SHP77 treated with DMSO at 0.1 percent for 48 hours (cell line): ENCODE measurements at places on chromosomes 1 and 21.

GRCh38 chr1:154813300-154813816, 56.7 kb downstream of the KCNN3 start:
- peak; percentile 85 for DNase-seq

DNA sequence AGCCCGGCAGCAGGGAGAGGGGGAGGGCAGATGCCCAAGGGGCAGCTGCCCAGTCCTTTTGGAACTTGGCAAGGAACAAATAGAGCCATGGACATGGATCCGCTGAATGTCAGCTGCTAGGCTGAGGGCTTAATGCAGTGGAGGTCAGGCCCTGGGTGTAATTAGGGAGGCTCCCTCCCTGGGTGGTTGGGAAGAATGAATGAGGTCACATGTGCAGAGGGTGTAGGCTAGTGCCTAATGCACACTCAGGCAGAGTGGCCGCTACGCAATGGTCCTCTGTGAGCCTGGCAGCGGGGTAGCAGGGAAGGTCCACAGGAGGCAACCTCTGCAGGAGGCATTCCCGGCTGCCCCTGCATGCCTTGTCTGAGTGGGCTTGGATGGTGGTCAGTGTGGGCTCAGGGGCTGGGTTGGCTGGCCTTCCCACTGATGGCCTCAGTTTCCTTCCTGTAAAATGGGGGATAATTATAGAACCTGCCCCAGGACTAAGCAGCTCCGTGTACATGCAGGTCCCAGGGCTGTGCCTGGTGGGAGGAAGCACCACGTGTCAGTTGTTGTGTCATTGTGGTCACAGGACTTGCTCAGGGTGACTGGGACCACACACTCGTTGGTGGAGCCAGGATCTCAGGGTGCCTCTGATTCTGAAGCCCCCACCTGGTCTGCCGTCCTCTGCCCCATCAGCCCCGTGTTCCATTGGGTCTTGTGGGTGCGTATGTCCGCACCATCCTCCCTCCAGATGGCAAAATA, 81.6 kb upstream of the ACTL8 start:
- DNase-seq, result no peak

- DNase-seq, result no peak
Observed at GRCh38 chr1:160624464-160624863, 22.4 kb downstream of the SLAMF1 start.

GRCh38 chr1:173195596-173196088, 11.5 kb downstream of the TNFSF4 start:
- no peak for DNase-seq

DNA sequence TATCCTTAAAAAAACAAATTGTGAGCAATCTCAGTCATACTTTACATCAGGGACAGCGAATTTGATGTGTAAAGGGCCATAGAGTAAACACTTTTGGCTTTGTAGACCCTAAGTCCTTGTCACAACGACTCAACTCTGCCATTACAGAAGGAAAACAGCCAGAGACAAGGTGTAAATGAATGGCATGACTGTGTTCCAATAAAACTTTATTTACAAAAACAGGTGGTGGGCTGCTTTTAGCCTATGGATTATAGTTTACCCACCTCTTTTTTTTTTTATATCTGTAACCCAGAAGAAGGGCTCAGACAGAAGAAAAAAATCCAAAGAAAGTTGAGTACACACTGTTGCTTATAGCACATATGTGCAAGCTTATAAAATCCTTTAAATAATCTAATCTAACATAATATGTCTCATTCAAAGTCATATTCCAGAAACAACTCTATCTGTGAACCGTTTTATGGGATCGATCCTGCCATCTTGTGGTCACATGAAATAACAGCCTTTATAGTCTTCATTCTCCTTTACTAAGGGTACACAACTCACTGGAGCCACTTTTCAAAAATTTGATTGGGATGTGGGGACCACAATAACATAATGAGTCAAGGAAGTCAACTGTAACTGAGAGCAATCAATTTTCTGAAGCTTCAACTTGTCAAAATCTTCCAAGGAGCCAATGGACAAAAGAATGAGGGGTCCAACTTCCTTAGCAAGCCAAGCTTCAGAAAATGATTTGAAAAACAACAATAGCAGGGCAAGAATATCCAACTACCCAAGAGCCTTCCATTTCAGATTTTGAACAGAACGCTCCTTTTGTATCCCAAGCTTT, 142.2 kb upstream of the KRTAP19-8 start:
- peak; percentile 16 for DNase-seq

DNA sequence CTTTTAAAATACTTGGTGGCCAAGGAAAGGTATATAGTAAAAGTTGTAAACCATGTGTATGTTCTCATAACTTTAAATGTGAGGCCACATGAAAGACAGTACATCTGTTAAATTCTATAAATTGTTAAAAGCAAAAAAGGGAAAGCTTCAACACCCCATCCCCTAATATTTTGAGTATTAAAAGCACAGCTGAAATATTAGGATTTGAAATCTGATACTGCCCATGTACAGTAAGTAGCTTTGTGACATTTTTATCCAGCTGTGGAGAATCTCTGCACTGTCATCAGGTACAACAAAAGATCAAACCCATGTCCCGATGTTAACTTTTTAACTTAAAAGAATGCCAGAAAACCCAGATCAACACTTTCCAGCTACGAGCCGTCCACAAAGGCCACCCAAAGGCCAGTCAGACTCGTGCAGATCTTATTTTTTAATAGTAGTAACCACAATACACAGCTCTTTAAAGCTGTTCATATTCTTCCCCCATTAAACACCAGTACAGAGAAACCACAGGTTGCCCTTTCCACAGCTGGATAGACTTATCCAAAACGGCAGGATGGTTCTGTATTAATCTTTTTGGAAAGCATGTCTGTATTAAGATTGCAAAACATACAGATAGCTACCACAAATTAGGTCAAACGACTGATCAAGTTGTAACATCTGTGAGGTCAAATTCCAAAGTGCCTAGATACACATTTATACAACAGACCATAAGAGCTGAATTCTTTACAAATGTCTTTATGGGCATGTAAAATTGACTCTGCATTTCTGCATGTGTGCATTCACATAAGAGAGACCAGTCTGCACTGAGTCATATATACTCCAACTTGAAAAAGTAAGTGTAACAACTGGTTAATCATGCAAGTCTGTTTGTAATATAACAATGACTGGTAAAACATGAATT, 5.2 kb downstream of the IRF2BP2 start:
- DNase-seq, result no peak

- no peak for DNase-seq
Observed at GRCh38 chr1:56424744-56425493, 154.4 kb downstream of the PLPP3 start.

- no peak for DNase-seq
Observed at GRCh38 chr21:45577801-45578175, 35.5 kb upstream of the SLC19A1 start.

- DNase-seq, result no peak
Observed at GRCh38 chr1:40363721-40364120, 9.8 kb upstream of the SMAP2 start.

DNA sequence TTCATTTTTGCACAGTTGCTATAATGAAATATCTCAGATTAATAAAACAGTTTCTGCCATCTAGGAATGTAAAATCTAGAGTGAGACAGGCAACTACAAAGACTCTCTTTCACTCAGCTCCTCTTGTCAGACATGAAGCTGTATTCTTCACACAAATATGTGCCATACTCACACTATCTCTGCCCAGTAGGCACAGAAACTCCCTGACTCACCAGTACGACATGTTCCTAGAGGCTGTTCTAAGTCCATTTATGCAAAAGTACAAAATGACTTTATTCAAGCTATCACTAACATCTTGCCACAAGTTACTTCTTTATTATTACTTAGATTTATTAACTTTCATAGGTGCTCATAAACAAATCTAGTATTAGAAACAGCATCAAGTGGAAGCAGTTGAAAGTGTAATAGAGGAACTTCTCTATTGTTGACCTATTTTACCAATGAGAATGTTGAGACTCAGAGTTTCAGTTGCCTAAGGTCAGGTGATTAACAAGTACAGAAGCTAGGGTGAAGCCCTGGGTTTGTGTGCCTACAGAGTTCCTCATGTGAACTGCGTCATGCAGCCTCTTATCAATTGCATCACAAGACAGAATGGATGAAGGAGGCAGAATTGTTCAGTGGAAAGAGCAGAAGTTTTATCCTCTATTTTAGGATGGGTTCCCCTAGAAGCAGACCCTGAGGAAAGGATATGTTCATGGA, 98.9 kb downstream of the RGS2 start:
- DNase-seq, result no peak

DNA sequence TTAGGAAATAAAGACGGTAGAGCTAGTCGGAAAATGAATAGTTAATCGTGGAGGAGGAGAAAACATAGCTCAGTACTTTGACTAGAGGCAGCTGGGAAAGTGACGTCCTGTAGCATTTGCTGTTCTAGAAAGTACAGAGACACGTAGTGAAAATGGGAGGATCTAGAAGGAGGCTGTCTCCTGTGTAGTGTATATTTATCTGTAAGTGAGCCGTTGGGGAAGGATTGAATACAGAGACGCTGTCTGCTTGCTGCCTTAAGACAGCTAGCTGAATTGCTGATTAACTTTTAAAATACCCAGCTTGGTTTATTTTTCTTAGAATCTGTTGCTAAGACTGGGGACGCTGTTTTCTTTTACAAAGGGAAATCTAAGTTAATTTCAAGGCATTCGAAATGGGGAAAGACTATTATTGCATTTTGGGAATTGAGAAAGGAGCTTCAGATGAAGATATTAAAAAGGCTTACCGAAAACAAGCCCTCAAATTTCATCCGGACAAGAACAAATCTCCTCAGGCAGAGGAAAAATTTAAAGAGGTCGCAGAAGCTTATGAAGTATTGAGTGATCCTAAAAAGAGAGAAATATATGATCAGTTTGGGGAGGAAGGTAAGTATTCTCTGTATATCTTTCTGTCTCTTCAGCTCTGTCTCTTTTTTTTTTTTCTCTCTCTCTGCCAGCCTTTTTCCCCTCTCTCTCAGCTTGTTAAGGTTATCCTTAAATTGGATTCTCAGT, at the start of gene DNAJB4:
TSS of gene DNAJB4 (plus strand) at position 221 of the 729 bp plus-strand sequence. CDS start at position 393, 172 bp downstream.
- peak; percentile 91 for DNase-seq

DNA sequence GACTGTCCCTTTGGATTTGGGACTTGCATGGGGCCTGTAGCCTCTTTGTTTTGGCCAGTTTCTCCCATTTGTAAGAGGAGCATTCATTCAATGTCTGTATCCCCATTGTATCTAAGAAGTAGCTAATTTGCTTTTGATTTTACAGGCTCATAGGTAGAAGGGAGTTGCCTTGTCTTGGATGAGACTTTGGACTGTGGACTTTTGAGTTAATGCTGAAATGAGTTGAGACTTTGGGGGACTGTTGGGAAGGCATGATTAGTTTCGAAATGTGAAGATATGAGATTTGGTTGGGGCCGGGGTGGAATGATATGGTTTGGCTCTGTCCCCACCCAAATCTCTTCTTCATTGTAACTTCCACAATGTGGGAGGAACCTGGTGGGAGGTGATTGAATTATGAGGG, 151.7 kb downstream of the PRDM2 start:
- no peak for DNase-seq

DNA sequence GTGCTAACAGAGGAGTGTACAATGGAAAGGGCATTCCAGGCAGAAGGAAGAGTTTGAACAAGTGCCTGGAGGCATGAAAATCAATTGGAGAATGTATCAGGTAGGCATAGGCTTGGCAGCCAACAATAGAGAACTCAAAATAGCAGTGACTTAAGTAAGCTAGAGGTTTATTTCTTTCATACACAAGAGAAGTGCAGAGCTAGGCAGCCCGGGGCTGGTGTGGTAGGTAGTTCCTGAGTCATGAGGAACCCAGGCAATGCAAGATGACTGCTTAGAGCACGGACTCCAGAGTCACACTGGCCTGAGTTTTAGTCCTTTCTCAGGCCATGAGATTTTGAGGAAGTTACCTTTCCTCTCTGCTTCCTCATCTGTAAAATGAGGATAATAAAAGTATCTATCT, 74.8 kb upstream of the LRRN2 start:
- DNase-seq, result no peak

DNA sequence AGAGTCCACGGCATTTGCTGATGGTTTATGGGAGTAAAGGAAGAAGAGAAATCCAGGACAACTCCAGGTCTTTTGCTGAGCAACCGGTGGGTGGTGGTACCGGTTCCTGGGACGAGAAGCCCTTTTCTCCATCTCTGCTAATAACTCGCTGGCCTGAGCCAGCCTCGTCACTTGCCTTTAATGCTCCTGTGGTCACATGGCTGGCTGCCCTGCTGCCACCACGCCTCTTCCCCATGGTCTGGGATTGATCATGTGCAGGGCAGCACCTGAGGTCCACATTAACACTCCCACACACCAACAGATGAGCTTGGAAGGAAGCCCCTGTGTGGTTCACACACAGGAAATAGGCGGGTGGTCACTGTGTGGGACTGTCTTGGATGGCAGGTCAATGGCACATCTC, 10.3 kb upstream of the ETS2 start:
- no peak for DNase-seq

GRCh38 chr21:28482657-28483056, 510.0 kb downstream of the LTN1 start:
- no peak for DNase-seq

DNA sequence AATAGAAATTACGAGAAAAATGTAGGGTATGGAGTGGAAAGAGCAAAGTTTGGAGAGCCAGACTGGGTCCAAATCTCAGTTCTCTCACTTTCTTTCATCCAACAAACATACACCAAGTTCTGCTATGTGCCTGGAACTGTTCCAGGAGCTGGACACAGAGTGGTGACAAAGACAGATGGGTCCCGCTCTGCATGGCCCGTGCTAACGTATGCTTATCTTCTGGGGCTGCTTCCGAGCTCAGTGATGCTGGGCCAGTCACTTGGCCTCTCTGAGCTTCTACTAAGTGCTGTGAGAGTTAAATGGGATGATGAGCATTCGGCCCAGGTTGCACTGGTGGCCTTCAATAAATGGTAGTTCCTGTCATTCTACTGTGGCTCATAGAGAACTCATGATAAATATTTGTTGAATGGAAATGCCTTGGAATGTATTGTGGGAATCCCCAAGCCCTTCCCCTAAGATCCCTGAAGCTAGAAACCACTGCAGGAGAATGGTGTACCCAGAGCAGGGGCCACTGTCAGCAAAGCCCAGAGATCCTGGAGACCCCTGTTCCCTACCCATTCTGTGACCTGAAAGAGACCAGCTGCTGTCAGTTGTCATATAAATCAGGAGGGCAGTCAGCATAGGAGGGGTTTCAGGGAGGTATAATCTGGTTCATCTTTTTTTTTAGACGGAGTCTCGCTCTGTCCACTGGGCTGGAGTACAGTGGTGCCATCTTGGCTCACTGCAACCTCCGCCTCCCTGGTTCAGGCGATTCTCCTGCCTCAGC, 3.8 kb downstream of the LEMD1 start:
- DNase-seq, result no peak

GRCh38 chr1:150234566-150235293, 1.2 kb downstream of the ANP32E start:
- peak; percentile 73 for DNase-seq

GRCh38 chr1:233300326-233300725, 4.8 kb upstream of the PCNX2 start:
- DNase-seq, result no peak

GRCh38 chr1:116492358-116492811, 78.4 kb downstream of the CD58 start:
- DNase-seq, result no peak

DNA sequence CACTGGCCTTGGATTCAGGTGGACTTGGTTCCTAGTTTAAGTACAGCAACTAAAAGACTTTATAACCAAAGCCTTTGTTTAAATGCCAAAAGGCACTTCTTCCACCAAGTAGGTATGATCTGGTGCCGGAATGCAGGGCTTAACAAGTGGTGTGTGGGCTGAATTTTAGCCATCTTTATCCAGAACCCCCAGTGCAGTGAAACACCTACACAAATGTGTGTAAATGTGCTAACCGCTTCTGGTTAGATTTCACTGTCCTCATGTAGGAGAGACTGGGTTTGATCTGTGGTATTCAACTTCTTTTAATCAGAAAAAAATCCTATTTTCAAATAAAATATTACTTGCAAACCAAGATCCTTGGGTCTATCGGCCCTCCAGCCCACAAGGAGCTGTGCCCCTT, 10.3 kb downstream of the SLAMF1 start:
- DNase-seq, result no peak

- no peak for DNase-seq
Observed at GRCh38 chr1:226350519-226350865, 41.5 kb upstream of the LIN9 start.
